Erythroblast (primary cell): ENCODE measurements at places on chromosomes 4 and X.

GRCh38 chrX:150119323-150119722 lies 181.0 kb upstream of the EOLA2 start:
- DNase-seq = no peak

DNA sequence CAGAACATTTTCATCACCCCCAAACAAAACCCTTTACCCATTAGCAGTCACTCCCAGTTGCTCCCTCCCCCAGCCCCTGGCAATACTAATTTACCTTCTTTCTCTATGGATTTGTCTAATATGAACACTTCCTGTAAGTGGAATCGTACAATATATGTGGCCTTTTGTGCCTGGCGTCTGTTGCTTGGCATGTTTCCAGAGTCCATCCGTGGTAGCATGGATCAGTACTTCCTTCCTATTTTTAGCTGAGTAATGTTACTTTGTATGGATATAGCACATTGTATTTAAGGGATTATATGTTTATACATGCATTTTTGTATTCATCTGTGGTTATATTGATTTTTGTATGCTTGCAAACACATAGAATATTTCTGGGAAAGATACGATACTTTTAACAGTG lies 48.2 kb downstream of the PPEF1 start:
- no peak for DNase-seq

DNA sequence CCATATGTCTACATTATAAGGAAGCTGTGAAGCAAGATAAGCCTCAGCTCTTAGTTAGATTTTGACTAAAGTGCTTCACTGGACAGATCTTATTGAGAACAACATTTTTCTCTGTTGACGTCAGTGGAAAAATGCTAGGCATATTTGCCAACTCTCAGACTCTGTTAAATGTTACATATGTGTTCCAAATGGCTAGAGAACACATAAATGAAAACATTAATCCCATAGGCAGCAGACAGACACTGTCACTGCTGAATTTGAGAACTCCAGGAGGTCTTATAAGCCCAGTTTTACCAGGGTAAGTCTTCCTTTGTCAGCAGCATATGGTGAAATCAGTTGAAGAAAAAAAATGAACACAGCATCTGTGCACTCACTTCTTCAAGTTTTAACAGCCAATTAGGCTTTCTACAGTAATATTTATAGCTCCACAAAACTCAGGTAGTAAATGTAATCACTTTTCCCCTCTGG lies 186.9 kb downstream of the CAMK2D start:
- DNase-seq = no peak

DNA sequence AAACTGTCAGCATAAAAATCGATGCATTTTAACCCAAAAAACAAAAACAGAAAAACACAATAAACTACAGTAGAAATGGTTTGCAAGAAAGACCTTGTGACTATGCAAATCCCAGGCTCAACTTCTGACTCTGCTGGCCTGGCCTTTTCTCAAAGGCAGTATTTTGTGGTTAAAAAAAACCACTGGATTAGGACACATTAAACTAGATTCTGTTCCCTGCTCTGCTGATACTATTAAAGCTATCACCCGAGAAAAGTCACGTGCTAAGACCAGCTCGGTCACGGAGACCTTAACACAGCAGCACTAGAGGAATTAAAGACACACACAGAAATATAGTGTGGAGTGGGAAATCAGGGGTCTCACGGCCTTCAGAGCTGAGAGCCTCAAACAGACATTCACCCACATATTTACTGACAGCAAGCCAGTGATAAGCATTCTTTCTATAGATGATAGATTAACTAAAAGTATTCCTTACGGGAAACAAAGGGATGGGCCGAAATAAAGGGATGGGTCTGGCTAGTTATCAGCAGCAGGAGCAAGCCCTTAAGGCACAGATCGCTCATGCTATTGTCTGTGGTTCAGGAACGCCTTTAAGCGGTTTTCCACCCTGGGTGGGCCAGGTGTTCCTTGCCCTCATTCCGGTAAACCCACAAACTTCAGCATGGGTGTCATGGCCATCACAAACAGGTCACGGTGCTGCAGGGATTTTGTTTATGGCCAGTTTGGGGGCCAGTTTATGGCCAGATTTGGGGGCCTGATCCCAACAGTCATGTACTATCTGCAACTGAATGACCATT lies 16.1 kb downstream of the CBR4 start:
- no peak for DNase-seq

DNA sequence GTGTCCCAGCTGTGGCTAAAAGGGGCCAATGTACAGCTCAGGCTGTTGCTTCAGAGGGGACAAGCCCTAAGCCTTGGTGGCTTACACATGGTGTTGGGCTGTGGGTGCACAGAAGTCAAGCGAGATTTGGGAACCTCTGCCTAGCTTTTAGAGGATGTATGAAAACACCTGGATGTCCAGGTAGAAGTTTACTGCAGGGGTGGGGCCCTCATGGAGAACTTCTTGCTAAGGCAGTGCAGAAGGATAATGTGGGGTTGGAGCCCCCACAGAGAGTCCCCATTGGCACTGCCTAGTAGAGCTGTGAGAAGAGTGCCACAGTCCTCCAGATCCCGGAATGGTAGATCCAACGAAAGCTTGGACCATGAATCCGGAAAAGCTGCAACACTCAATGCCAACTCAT lies 40.5 kb downstream of the UBA6 start:
- DNase-seq = no peak

GRCh38 chr4:20787940-20788665 lies 87.8 kb downstream of the PACRGL start:
- no peak for DNase-seq

DNA sequence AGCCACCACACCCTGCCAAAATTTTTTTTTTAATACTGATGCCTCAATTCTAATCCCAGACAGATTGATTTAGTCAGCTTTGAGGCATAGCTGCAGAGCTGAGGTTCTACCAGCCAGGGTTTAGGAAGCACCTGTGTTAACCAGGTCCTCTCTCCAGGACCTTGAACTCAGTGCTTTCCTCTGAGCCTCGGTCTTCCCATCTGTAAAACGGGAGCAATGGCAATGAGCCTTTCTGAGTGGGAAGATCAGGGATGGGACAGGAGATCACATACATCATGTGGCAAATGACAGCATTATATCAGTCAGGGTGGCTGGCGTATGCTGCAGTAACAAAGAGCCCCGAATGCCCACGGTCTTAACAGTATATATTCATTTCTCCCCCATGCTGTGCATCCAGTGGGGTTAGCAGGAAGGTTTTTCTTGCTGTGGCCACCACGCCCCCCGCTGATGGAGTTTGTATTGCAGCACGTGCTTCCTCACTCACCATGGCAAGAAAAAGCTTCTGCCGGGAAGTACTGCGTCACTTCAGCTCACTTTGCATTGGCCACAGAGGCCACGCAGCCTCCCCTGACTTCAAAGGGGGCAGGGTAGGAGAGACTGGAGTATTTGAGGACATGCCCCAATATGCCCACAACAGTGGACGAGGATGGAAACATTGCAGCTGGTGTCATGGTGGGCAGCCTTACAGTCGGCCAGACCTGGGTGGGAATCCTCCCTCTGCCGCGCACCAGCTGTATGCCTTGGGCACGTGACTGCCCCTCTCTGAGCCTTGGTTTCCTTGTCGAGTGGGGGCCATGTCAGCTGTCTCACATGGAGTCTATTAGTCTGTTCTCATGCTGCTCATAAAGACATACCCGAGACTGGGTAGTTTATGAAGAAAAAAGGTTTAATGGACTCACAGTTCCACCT lies 24.1 kb upstream of the MRFAP1 start:
- no peak for DNase-seq

- DNase-seq = no peak
Measured at GRCh38 chr4:138185859-138186645, 56.1 kb downstream of the SLC7A11 start.

- peak; percentile 5 for DNase-seq
Measured at GRCh38 chr4:76108467-76109181, 34.1 kb downstream of the ART3 start.

GRCh38 chrX:79169484-79169883 lies 25.0 kb downstream of the GPR174 start:
- DNase-seq = no peak

DNA sequence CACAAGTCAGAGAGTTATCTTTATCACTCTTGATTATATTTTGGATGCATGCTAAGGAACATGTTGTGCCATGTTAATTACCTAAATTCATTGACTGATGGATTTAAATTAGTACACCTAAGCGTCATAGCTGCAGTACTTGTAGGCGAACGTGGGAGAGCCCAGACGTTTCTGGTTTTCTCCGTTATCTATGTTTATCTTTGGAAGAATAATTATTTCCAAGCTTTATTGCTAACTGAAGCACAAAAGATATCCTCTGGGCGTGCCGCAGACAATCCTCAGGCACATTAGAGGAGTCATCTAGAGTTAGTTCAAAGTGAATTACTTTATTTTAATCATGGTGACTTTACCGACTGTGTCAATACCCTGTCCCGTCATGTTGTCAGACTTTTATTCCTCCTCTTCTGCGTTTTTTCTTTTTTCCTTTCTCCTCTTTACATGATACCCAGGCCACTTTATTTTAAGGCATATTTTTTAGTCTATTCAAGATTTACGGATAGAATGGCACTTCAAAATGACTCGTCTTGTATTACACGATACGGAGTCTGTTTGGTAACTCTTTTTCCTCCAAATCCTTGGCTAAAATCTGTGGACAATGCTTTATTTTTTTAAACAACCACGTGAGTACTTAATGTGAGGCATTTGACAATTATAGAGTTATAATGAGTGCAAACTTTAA lies 632.0 kb upstream of the TENM3 start:
- no peak for DNase-seq

- DNase-seq = no peak
Measured at GRCh38 chrX:69109706-69110105, 55.5 kb downstream of the PJA1 start.

DNA sequence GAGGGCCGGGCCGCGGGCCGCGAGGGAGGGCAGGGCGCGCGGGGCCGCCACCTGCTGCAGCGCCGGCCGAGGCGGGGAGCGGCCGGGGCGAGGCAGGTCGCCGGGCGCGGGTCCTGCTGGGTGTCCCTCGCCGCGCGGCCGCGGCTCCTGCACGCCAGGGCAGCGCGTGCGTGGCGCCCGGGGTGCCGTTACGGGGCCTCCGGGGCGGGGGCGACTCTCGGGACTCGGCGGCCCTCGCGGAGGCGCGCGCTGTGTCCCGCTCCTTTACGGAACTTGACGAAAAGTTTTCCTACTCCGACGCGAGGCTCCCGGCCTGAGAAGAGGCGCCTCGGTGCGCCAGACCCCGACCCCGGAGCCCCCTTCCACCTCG lies 329 bp downstream of the TBC1D14 start:
- DNase-seq = peak; percentile 78

GRCh38 chr4:142452161-142452855 lies 393.8 kb downstream of the INPP4B start:
- DNase-seq = no peak

GRCh38 chrX:38868941-38869401 lies 67.7 kb downstream of the MID1IP1 start:
- no peak for DNase-seq

DNA sequence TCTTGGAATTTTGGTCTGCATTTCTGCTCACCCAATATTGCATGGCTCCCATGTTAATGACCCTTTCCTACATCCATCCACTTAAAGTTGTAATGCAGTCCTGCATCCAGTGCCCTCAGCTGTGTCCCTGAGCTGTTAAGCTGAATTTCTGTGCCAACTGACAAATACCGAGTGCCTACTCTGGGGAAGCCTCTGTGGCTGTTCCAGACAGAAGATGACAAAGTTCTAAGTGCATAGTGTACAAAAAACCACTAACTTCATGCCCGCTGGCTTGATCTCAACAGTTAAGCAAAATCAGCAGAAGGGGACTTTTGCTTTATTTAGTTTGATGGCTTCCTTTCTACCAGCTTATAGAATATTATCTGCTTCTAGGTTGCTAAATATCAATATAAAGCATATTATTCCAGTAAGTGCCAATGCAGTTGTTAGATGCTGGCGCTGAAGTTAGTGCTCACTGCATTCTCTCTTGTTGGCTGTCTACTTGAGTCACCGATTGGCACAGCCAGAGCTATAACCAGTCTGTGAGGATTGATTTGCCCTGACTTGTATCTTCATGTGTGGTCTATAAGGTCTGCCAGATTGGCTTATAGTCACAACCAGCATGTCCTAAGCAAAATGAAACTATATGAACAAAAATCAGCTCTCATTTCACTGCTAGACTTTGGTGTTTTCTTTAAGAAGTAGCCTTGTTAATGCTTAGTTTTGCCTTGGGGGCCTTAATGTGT lies 98.9 kb downstream of the KLHL8 start:
- DNase-seq = no peak

DNA sequence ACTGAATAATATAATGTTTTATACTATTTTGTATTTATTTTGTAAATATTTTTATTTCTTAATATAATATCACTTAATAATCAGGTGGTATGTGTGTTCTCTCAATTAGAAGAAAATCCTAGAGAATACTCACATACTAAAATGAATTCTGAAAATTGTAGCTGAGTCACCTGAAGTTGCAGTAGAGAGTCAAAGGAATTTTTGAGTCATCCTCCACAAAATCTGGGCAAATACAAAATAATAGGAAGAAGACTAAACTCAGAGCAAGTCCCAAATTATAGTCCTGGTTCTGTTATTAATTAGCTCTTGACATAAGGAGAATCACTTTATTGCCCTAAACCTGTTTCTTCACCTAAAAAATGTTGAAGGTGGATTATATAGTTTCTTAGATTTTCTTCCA lies 57.8 kb downstream of the SPATA4 start:
- no peak for DNase-seq

DNA sequence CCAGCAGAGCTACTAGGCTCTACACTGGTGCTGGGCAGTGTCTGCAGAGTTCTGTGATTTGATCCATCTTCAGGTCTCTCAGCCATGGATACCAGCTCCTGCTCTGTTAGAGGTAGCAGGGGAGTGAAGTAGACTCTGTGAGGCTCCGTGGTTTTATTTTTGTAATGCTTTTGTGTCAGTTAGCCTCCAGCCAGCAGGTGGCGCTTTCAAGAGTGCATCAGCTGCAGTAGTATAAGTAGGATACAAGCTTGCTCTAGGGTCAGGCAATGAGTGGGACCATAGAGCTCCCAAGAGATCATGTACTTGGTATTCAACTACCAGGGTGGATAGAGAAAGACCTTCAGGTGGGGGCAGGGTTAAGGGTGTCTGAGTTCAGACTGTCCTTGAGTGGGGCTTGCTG lies 362.5 kb upstream of the TRAM1L1 start:
- DNase-seq = peak; percentile 44

DNA sequence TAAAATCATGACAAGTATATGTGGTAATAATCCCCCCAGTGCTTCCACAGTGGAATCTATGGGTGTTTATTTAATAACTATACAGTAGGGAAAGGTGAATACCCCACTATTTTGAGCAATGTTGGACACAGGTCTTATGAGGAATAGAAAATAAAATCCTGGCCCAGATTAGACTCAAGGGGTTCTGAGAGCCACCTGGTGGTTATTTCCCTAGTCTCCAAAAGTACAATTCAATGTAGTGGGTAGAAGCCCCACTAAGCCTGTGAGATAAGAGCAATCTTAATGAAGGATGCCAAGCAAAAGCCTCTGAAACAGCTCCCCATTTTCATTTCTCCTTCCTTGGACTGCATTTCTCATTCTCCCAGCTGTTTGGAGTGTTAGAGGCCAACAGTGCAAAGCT lies 328.2 kb upstream of the NR3C2 start:
- no peak for DNase-seq

- no peak for DNase-seq
Measured at GRCh38 chrX:71160475-71160874, 15.8 kb downstream of the NLGN3 start.
